ENCODE measurements at places on chromosomes 3 and 15.
A peak's percentile ranks its signal among the peaks of the same experiment; 100 is the strongest.

DNA sequence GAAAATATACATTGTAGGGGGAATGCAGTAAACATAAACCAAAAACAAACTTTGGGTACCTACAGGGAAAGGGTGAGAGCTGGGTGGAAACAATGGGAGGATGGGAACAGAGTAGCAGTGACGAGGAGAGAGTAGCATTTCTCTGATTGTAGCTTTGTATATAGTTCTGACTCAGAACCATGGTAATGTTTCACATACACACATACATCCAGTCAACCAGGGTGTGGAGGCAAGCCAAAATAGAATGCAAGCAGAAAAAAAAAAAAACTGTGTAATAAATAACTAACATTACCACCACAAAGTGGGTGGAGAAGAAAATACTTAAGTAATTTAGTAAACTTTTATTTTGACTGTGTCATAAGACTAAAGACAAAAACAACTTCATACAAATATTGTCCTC lies 27.2 kb downstream of the BCL2A1 start:
- DNase-seq: no peak

DNA sequence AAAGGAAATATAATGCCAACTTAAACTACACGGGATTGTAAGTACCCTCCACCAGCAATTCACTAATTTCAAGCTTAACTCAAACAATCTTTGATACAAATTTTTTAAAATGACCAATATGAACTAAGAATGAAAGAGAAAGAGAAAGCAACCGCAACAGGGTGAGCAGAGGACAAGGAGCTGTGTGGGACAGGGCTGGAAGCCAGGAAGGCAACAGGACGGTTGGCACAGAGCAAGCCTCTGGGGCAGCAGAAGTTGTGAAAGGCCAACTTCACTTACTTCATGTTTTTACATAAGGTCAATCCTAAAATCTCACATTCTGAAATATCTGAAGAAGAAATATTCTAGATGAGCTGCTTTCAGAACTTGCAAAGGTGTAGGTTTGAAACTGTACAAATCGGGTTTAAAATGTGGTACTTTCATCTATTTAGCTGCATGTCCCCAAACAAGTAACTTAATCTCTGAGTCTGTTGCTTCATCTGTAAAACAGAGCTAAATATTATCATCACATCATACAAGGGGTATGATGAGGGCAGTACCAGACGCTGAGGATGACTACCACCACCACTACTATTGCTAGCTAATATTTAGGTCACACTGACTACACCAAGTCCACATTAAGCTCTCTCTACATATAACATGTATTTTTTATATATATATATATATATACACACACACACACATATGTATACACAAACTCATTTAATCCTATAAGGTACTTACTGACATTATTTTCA lies 101.7 kb downstream of the IGSF11 start:
- DNase-seq: no peak

DNA sequence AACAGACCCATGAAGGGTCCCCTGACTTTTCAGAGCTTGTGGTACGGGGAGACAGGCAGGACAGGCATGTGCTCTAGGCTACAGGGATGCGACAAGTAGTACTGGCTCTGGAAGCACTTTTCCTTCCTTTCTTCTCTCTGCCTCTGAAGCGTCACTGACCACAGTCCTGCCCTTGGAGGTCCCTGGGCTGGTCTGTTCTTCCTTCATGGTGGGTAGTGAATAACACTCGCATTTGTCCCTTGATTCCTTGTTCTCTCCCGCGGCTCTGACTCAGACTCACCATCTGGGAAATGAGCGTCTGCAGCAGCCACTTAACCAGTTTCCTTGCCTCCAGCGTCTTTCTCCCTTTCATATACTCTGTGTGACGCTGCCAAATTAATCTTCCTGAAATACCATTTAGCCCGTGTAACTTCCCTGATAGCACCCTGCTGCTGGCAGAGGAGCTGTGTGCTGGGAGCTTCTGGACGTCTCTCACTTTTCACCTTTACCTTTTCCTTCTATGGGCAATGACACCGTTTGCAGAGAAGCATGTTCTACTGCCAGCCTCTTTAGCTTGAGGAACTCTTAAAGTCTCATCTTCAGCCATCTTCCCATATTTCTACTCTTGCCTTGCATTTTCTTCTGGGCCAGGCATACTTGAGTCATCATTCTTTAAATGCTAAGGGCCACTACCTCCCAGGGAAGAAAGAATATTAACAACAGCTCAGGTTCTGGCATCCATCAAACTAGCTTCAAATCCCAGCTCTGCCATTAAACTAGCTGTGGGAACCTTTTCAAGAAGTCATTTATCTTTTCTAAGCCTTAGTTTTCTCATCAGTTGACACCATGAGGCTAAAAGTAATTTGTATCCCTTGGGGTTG lies 33.6 kb downstream of the TMEM45A start:
- DNase-seq: peak; percentile 20

GRCh38 chr15:63551400-63551799 lies 45.8 kb upstream of the FBXL22 start:
- DNase-seq: no peak

GRCh38 chr3:197404754-197405153 lies 106.3 kb upstream of the DLG1 start:
- no peak for DNase-seq

DNA sequence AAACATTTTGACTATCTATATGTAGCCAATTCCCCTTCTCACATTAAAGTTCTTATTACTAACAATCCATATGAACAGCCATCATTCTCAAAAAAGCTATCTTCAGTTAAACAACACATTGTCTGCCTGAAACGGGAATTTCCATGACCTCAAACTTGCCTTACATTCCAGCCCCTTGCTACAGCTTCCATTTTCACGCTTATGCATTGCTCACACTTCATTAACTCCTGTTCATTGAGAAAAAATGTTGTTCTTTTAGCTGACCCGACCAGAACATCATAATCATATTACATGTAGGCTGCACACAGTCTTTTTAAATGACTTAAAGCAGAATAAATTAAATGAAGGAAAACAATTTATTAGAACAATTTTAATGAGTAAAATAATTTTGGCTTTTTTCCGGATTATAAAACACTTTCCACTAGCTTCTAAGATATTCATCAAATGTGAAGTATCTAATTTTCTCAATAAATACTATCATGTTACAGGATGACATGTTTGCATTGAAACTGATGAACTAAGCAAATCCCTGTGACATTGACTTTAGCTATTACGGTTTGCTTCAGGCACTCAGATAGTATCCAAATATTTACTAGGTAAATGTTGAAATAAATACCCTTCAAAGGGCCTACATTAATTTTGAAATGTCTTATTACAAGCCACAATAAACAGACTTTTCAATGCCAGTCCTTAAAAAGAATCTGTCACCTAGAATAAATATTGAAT lies 49.9 kb downstream of the P3H2 start:
- DNase-seq: no peak

- no peak for DNase-seq
These were observed 547.0 kb downstream of the NSUN3 start for GRCh38 chr3:94609908-94610307.

DNA sequence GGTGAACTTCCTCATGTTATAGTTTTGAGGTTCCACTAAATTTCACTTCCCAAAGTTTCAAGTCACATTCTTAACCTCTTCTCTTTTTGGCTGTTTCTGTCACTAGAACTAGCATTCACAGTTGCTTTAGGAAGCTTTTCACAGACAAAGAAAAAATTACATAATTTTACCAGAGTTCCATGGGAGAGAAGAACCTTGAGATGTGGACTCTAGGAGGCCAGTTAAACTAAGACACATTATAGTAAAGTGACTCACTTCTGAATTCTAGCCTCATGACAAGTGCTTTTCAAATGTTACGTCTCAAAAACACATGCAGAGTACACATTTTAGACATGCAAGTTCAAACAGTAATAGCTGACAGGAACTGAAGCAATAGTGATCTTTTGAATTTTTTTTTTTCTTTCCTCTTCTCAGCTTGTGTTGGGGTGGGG lies 39.9 kb upstream of the LRTM1 start:
- DNase-seq: no peak

- peak; percentile 40 for DNase-seq
These were observed 14.1 kb downstream of the RNF123 start for GRCh38 chr3:49703443-49703927.

- DNase-seq: no peak
These were observed 315.3 kb upstream of the UBE2E2 start for GRCh38 chr3:22887664-22888291.

GRCh38 chr3:78025916-78026315 lies 986.0 kb downstream of the ROBO2 start:
- DNase-seq: no peak

DNA sequence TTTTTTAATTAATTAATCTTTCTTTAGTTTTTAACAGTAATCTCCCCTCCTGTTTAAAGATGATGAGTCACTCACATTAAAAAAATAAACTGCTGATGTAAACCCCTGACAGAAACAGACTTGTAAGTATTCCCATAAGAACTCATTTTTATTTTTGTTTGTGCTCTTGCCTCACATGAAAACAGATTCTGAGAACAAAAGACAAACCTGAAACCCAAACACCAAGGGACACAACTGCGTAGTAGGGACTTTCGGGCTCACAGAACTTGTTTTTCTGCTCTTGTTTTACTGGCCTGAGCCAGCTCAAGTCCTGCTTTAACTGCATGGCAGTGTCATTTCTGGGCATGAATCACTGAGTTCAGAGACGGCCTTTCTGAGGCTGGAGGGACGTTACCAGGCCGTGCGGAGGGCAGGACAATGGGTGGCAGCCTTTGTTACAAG lies 600.8 kb downstream of the FOXP1 start:
- peak; percentile 16 for DNase-seq

DNA sequence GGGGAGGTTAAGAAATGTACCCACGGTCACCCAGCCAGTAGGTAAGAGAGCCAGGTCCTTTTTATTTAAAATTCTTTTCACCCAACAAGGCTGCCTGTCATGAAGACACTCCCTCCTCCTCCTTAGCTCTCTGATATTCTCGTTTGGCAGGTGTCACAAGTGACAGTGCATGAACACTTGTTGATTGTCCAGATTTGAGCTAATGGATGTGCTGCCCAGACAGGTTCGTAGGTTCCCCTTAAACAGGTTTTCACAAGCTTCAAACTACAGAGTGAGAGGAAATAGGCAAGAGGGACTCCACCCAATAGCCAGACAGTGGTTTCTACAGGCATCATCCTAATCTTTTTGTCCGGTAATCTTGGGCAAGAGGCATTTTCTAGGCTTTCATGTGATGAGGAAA lies 32.2 kb downstream of the ATP13A4 start:
- DNase-seq: no peak

DNA sequence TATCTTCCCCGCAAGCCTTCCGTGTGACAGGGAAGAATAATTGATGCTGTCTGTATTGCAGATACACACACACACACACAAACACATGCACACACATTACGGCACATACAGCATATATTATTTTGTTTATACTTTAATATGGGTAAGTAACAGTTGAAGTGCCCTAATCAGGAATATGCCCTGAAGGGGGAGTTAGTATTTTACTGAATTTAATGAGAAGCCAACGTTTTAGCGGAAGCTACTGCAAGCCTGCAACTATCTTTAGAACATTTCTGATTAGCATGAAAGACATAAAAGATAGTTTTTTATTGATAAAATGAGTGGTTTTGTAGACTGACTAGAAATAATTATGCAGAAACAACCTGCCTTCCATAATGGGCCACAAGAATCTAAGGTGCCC lies 296.6 kb upstream of the SLCO3A1 start:
- DNase-seq: no peak

- no peak for DNase-seq
These were observed 266.2 kb downstream of the LSAMP start for GRCh38 chr3:116179091-116179490.
